ENCODE measurements at places on chromosomes 4 and X.

- no peak for DNase-seq
These were observed 218.7 kb downstream of the NWD2 start for GRCh38 chr4:37463033-37463856.

DNA sequence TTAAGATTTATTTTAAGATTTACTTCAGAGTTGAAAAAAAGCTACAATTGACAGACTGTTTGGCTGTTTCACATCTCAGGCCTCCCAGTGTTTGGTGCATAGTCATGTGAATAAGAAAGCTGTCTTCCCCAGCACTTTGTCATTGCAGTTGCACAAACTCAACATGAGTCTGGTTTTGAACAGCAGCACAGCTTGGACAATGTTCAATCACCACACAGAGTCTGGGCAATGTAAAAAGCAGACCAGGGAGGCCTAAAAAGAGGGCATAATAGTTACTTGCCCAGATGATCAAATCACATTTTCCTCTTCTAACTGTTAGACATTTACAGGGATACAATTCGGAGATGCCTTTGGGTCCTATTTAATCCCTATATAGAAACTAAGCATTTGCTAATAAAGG is 1055.0 kb downstream of the RPA4 start:
- DNase-seq = peak; percentile 0

DNA sequence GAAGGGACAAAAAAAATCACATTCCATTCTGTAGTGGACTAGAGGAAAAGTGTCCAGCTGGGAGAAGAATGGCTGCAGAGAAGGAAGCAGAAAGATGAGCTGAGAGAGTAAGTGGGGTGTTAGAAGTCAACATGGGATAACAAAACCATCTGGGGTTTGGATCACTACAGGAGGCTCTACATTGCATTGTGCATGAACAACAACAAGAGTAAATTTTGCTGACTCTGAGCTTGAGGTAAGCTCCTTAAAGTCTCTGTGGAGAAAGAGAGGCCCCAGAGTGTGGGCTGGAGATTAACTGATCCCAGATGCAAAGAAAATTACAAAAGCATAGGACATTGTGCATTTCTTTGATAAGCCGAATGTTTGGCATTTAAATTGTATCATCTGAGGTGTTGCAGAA is 128.9 kb downstream of the UGT8 start:
- DNase-seq = no peak

GRCh38 chr4:173585876-173586572 is 56.0 kb upstream of the HAND2 start:
- no peak for DNase-seq

DNA sequence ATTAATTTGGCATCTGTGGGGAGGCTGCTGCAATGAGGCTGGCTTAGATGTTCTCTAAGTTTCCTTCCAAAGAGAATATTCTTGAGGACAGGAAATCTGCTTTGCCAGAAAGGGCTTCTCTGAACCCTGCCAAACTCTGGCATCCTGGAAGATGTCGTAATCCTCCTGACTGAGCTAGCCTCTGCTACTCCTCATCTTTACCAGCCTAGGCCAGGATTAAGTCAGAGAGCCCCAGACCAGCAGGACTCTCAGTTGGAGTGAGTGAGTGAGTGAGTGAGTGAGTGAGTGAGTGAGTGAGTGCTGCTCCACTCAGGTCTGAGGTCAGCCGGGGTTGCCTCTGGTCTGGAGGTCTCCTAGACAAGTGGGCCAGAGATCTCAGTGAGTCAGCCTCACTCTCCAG is 104.9 kb upstream of the SOD3 start:
- no peak for DNase-seq

DNA sequence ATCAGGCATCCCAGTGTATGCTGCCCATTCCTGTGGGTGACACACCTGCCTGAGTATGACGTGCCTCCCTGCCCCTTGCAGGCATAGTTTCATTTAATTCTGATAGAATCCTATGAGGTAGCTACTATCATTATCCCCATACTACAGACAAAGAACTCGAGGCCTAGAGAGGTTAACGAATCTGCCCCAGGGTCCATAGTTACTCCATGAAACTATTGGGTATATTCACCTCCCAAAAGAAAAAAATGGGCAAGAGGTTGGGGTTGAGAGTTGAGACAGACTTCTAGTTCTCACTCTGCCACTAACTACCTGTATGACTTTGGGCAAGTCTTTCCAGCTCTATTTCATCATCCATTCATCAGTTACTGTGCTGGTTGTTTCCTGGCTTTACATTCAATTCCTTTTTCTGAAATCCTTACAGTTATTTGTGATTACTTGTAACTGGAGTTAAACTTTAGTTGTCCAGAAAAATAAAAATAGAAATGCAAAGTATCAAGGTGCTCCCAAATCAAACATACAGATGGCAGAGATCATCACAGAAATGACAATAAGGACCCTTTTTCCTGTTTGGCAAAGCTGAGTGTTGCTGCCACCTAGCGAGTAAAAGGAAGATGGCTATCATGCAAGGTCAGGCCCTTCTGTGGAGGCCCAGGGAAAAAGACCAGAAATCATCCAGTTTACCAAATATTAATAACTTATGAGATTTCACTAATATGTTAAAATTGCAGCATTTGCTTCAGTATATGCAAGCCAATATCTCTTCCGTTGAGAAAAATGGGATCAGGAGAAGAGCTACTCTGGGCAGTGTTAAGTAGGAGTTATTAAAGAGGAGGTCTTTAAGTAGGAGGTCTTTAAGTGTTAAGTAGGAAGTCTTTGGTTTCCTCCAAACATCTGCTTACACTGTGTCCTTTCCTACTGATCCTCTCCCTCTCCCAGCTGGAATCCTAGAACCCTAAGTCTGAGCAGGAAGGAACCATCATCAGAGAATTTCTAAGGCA is 17.1 kb upstream of the MAP7D3 start:
- peak; percentile 24 for DNase-seq

- no peak for DNase-seq
These were observed 225.9 kb upstream of the GYPA start for GRCh38 chr4:144366425-144366824.

DNA sequence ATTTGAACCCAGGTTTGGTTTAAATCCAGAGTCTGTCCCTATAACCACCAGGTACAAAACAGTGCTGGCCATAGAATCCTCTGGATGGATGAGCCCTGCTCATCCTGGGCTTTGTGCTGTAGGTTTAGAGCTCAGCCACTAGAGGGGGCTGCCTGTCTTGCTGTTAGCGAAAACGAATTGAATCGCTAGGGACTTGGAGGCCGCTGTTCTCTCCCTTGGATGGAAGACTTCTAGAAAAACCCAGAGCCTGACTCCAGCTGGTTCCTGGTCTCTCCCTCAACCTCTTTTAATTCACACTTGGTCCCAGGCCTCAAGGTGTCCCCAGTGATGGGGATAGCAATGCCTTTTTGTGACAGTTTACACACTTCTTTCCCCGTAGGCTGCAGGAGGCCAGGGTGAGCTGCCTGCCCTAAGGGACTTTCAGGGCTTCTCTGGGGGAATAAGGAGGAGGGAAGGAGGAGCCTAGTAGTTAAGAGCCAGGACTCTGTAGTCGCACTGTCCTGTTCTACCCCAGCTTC is 8.7 kb downstream of the RIPPLY1 start:
- peak; percentile 63 for DNase-seq

Data from RPMI7951 (cell line).